NCI-H2081 treated with DMSO at 0.1 percent for 48 hours (cell line): ENCODE measurements at places on chromosomes 6 and 20.

GRCh38 chr20:62760856-62761758, 35.2 kb upstream of the MRGBP start:
- no peak for DNase-seq

GRCh38 chr6:68032217-68032616, 602.9 kb upstream of the ADGRB3 start:
- no peak for DNase-seq

GRCh38 chr6:114888241-114888640, 545.4 kb upstream of the HS3ST5 start:
- DNase-seq = no peak

GRCh38 chr20:56899506-56899905, 270.4 kb downstream of the TFAP2C start:
- DNase-seq = no peak

GRCh38 chr20:41837669-41838224, 219.6 kb upstream of the CHD6 start:
- DNase-seq = no peak

DNA sequence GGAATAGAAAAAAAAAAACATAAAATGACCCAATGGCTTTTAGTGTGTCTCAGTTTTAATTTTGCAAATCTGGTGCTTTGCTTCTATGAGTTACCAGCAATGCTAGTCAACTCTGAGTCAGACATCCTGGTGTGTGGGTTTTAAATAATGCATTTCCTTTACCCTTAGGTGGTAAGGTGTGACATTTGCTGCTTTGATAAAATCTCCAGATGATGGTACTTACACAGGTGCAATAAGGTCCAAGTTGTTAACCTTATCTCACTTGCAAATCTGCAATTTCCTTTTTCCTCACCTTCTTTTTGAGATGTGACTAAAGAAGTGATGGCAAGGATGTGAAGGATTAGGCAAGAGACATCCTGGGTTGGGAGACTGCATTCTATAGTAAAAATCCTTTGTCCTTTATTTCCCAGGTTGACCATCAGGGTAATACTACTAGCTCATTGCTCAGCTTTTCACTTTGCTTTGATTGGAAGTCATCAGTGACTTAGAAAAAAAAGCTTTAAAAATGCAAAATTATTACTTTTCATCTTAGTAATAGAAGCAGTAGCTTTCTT, 818.5 kb upstream of the FLRT3 start:
- no peak for DNase-seq

GRCh38 chr20:16771213-16771612, 23.1 kb downstream of the OTOR start:
- no peak for DNase-seq

- DNase-seq = no peak
Measured at GRCh38 chr6:142265476-142265875, 36.3 kb upstream of the ADGRG6 start.

DNA sequence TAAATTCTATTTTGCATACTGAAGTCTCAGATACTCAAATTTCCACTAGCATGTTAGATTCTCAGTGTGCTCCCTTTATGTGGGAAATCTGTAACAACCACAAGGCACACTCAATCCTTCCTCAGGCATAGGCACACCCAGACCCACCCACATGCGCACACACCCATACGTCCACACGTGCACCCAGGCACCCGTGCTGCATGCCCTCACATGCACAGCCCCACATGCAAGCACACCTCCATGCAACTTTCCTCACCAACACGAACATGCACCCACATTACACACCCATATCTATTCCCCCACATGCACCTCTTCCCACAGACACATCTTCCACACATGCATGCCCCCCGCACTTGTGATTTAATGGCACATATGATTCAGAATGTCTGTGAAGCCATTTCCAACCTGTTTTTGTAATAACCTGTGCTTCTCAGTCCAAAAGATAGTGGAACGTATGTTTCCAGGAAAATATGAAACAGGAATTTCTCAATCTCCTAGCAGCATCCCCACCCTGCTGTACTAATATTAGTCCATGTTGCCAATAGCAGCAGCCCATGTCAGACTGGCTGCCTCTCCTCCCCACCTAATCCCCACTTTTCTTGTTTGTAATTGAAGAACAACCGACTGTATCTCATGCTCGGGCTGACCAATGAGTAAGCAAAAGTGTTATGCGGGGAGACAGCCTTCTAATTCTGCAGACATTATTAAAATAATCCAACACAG, 11.3 kb upstream of the CYP24A1 start:
- DNase-seq = no peak

GRCh38 chr6:117506180-117506835, 23.8 kb downstream of the DCBLD1 start:
- DNase-seq = no peak

- DNase-seq = no peak
Measured at GRCh38 chr6:149324428-149324827, 6.9 kb downstream of the TAB2 start.

GRCh38 chr6:4941782-4942672, 61.8 kb downstream of the RPP40 start:
- no peak for DNase-seq

- DNase-seq = no peak
Measured at GRCh38 chr6:39295611-39296011, 18.6 kb downstream of the KCNK17 start.
